Neuronal stem cell (in vitro differentiated cells): ENCODE measurements at places on chromosomes 2 and 18.

DNA sequence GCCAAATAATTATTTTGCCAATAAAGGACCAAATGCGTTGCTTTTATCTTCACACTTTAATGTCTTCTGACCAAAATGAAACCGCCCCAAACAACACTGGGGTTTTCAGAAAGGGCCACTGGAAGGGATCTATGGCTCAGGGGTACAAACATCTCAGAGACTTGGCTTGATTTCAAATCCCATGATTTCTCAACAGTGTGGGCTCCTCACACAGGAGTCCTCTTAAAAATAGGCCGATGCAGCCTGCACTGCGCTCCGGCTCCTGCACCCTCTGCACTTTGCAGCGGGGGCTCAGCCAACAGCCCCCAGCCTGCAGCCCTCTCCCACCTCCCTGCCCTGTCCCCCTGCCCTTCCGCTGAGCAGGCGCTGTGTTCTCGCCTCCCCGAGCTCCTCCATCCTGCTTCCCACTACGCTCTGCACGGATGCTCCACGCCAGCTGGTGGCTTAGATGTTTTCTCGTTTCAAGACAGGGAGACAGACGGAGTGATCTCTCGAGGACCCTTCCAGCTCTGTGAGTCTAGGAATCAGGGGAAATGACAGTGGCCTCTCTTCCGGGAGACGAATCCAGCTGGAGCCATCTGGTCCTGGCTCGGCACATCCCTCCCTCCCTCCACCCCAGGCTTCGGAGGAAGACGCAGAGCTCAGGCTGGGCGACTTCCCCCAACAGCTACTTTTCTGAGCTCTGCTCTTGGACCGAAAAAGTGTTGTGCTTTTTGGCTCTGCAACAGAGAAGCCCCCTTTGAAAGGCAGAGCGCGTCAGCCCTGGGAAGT is 71.4 kb downstream of the KCNF1 start:
- DNase-seq, result no peak

GRCh38 chr2:7329465-7329864 is 412.3 kb downstream of the RNF144A start:
- no peak for DNase-seq

- no peak for DNase-seq
Observed at GRCh38 chr2:46980786-46981573, 65.4 kb upstream of the MCFD2 start.

GRCh38 chr2:225073198-225073597 is 30.9 kb upstream of the DOCK10 start:
- DNase-seq, result no peak

- DNase-seq, result no peak
Observed at GRCh38 chr18:58991167-58991798, 126.6 kb downstream of the ZNF532 start.
